ENCODE measurements at places on chromosomes 12 and 14.

DNA sequence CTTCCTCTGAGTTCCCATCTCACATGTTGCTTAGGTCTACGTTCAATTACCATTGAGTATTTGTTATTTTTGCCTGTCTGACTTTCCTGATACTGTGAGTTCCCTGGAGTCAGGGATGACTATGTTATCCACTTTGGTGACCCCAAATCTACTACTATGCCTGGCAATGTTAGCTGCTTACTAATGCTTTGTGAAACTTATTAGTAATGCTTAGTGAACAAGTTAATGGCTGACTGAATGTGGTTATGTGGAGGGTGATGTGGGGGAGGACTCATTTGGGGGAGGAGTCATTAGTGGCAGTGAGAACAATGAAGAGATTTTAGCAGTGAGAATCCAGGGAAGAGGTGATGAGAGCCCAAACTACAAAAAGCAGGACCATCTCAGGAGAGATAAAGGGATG is 121.6 kb downstream of the KTN1 start:
- H3K27ac ChIP-seq = no peak overlapping the region
- peak; percentile 19 for DNase-seq
- H3K4me1 ChIP-seq = peaks cover 8% of the 10 kb centered on the region
- no peaks in the 10 kb centered on the region for H3K36me3 ChIP-seq

DNA sequence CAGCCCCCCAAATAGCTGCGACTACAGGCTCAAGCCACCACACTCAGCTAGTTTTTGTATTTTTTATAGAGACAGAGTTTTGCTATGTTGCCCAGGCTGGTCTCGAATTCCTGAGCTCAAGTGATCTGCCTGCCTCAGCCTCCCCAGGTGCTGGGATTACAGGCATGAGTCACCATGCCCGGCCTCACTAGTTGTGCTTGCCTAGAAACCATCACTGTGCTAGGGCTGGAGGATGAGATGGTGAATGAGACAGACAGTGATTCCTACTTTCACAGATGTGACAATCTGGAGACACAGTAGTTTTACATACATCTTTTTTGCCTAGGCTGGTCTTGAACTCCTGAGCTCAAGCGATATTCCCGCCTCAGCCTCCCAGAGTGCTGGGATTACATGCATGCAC is 7.5 kb upstream of the MSI1 start:
- H3K36me3 ChIP-seq = no peaks in the 10 kb centered on the region
- no peaks in the 10 kb centered on the region for H3K27me3 ChIP-seq
- H3K4me1 ChIP-seq = no peaks in the 10 kb centered on the region
- H3K4me3 ChIP-seq = no peak overlapping the region
- H3K27ac ChIP-seq = no peak overlapping the region
- DNase-seq = no peak

DNA sequence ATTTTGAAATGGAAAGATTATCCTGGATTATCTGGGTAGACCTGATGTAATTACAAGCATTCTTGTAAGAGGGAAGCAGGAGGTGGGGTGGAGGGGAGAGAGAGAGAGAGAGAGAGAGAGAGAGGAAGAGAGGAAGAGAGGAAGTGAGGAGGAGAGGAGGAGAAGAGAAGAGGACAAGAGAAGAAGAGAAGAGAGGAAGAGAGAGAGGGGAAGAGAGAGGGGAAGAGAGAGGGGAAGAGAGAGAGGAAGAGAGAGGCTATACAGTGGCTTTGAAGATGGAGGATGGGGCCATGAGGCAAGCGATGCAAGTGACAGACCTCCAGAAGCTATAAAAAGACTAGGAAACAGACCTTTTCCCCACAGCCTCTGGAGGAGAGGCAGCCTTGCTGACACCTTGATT is 13.7 kb upstream of the CHST11 start:
- H3K4me3 ChIP-seq = no peak overlapping the region
- no peaks in the 10 kb centered on the region for H3K4me1 ChIP-seq
- DNase-seq = no peak
- no peaks in the 10 kb centered on the region for H3K36me3 ChIP-seq

DNA sequence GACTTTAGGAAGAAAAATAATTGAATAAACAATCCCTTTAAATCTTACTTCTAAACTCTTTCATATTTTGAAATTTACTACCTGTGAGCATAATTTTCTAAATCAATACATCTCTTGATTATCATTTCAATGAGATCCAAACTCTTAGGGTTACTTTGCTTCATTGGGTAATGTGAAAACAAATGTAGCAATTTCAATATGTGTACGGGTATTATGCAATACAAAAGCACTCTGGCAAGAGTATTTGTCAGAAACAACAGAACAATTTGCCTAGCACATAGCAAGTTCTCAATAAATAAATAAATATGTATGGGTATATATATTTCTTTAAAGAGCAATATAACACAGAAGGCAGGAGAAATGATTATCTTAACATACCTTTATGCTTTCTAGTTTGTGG is 77.1 kb downstream of the PLEKHG7 start:
- no peak overlapping the region for H3K4me3 ChIP-seq
- no peak overlapping the region for H3K27ac ChIP-seq
- H3K36me3 ChIP-seq = no peaks in the 10 kb centered on the region
- no peaks in the 10 kb centered on the region for H3K4me1 ChIP-seq
- no peak for DNase-seq
- H3K27me3 ChIP-seq = no peaks in the 10 kb centered on the region

- no peaks in the 10 kb centered on the region for H3K27me3 ChIP-seq
- H3K36me3 ChIP-seq = no peaks in the 10 kb centered on the region
- no peak for DNase-seq
- H3K4me1 ChIP-seq = no peaks in the 10 kb centered on the region
- H3K27ac ChIP-seq = no peak overlapping the region
- no peak overlapping the region for H3K4me3 ChIP-seq
Observed at GRCh38 chr14:97021571-97022168, 224.5 kb downstream of the VRK1 start.

DNA sequence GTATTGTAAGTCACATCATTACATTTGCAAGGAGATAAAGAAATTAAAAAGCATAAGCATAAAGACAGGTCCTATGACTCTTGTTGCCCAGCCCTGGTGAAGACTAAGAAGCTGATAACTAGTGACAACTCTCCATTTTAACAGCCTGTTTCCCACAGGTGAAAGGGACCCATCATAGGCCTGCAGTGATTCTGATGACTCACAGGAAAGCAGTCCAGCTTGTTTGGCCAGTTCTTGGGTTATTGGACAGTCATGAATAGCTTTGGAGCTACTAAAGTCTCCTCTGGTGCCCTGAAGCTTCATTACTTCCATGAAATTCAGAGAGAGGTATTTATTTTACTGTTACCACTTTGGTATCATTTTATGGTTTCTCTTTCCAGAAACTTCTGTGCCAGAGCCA is 55.5 kb upstream of the DYRK2 start:
- H3K27me3 ChIP-seq = no peaks in the 10 kb centered on the region
- H3K4me1 ChIP-seq = peaks cover 2% of the 10 kb centered on the region
- no peaks in the 10 kb centered on the region for H3K36me3 ChIP-seq
- DNase-seq = peak; percentile 66
- no peak overlapping the region for H3K4me3 ChIP-seq
- peak overlapping the region; percentile 33 for H3K27ac ChIP-seq

- no peaks in the 10 kb centered on the region for H3K27me3 ChIP-seq
- no peaks in the 10 kb centered on the region for H3K36me3 ChIP-seq
- no peak for DNase-seq
- H3K4me3 ChIP-seq = no peak overlapping the region
- H3K27ac ChIP-seq = no peak overlapping the region
- H3K4me1 ChIP-seq = no peaks in the 10 kb centered on the region
Observed at GRCh38 chr12:54829511-54829910, 24.8 kb upstream of the MUCL1 start.

GRCh38 chr14:99213101-99213500 is 58.9 kb downstream of the BCL11B start:
- H3K4me3 ChIP-seq = no peak overlapping the region

GRCh38 chr12:70070494-70071007 is 172.7 kb upstream of the CNOT2 start:
- H3K27ac ChIP-seq = no peak overlapping the region
- H3K4me1 ChIP-seq = no peaks in the 10 kb centered on the region
- H3K27me3 ChIP-seq = no peaks in the 10 kb centered on the region
- H3K4me3 ChIP-seq = no peak overlapping the region

- no peak for DNase-seq
- H3K4me3 ChIP-seq = no peak overlapping the region
- H3K27ac ChIP-seq = no peak overlapping the region
- no peaks in the 10 kb centered on the region for H3K4me1 ChIP-seq
- H3K27me3 ChIP-seq = no peaks in the 10 kb centered on the region
- no peaks in the 10 kb centered on the region for H3K36me3 ChIP-seq
Observed at GRCh38 chr12:131375261-131375971, 335.5 kb upstream of the SFSWAP start.

DNA sequence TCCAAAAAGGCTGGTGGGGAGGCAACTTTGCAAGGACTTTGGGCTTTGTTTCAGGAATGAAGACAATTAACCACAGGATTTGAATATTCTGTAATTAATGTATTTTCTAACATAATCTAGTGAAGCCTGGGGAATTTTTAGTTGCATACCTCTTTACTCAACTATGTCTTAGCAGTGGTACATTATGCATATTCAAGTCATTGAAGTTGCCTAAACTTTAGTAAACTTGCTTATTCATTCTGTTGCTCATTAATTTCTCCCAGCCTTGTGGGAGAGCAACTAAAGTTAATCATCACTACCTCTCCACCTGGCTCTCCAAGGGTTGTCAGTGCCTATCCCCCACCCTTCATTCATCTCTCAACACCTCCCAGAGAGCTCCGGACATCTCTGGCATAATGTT is 54.2 kb downstream of the IFNG-AS1 start:
- no peaks in the 10 kb centered on the region for H3K36me3 ChIP-seq
- peak overlapping the region; percentile 17 for H3K27ac ChIP-seq
- H3K4me3 ChIP-seq = no peak overlapping the region
- peak; percentile 47 for DNase-seq
- H3K4me1 ChIP-seq = peaks cover 6% of the 10 kb centered on the region

GRCh38 chr12:108313606-108314351 is 25.3 kb downstream of the CMKLR1 start:
- H3K27me3 ChIP-seq = no peaks in the 10 kb centered on the region
- H3K4me1 ChIP-seq = no peaks in the 10 kb centered on the region
- peak; percentile 54 for DNase-seq
- H3K36me3 ChIP-seq = no peaks in the 10 kb centered on the region
- peak overlapping the region; percentile 62 for H3K27ac ChIP-seq
- no peak overlapping the region for H3K4me3 ChIP-seq

- no peak overlapping the region for H3K4me3 ChIP-seq
- H3K4me1 ChIP-seq = no peaks in the 10 kb centered on the region
- no peak for DNase-seq
- H3K27me3 ChIP-seq = no peaks in the 10 kb centered on the region
- no peaks in the 10 kb centered on the region for H3K36me3 ChIP-seq
Observed at GRCh38 chr12:90216815-90217214, 508.2 kb upstream of the ATP2B1 start.

GRCh38 chr12:51592034-51592705 is 1.1 kb downstream of the SCN8A start:
- no peak overlapping the region for H3K27ac ChIP-seq
- H3K36me3 ChIP-seq = no peaks in the 10 kb centered on the region
- no peaks in the 10 kb centered on the region for H3K27me3 ChIP-seq
- DNase-seq = peak; percentile 2
- no peak overlapping the region for H3K4me3 ChIP-seq

DNA sequence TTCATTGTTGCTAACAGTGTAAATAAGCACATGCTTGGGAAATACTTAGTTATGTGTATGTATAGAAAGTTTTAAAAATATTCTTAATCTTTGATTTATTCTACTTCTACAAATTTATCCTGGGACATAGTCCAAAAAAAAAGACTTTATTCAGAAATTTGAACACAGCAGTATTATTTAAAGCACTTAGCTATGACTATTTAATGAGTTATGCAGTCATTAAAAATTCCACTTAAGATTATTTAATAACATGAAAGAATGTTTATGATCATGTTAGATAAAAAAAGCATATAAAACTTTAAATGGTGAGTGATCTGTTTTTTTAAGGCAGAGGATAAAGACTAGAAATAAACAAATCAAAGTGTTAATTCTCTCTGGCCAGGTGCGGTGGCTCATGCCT is 78.3 kb downstream of the BAZ1A start:
- DNase-seq = peak; percentile 55
- no peaks in the 10 kb centered on the region for H3K36me3 ChIP-seq
- no peak overlapping the region for H3K27ac ChIP-seq
- H3K4me1 ChIP-seq = no peaks in the 10 kb centered on the region

Measured in kidney (tissue), 22 donors.